ENCODE measurements at places on chromosomes 13 and 19.
A peak's percentile ranks its signal among the peaks of the same experiment; 100 is the strongest.

GRCh38 chr19:5536337-5536894 is 31.3 kb downstream of the TINCR start:
- DNase-seq = peak; percentile 39

DNA sequence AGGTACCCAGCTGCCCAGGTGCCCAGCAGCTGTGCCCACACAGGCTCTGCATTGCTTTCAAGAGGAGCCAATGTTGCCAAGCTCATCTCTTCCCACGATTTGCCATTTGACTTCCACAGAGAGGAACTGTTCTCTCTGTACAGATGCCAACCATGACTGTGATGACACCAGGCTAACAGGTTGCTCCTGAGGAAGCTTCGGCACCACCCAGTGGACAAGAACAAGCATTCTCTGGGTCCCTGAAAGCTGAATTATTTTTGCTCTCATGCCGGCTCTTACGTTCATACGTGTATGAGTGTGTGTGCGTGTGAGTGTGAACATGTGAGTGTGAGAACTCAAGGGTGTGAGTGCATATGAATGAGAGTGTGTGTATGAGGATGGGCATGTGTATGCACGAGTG is 535.2 kb downstream of the LIG4 start:
- DNase-seq = no peak

GRCh38 chr19:4498694-4499093 is 19.6 kb downstream of the PLIN4 start:
- DNase-seq = no peak

GRCh38 chr13:111864566-111864965 is 202.4 kb upstream of the SOX1 start:
- no peak for DNase-seq
